ENCODE measurements at places on chromosomes 3 and 15. TPM values are rescaled to one million over a fixed set of nuclear protein-coding genes. Genes with fewer than 3 reads are reported as not detected.

DNA sequence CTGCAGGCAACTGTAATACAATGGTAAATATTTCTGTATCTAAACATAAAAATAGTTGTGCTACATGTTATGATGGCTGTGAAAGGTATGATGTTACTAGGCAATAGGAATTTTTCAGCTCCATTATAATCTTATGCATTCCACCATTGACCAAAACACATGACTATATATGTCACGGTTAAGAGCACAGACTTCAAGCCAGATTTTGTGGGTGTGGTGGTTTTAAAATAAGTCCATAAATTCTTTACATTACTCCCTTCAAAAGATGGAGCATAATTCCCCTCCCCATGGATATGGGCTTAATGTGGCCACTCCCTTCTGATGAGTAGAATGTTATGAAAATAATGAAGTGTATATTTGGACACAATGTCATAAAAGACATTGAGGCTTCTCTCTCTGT, 88.4 kb upstream of the TBC1D5 start:
- DNase-seq = no peak

- DNase-seq = no peak
Observed at GRCh38 chr15:92708635-92709034, 53.1 kb upstream of the FAM174B start.

DNA sequence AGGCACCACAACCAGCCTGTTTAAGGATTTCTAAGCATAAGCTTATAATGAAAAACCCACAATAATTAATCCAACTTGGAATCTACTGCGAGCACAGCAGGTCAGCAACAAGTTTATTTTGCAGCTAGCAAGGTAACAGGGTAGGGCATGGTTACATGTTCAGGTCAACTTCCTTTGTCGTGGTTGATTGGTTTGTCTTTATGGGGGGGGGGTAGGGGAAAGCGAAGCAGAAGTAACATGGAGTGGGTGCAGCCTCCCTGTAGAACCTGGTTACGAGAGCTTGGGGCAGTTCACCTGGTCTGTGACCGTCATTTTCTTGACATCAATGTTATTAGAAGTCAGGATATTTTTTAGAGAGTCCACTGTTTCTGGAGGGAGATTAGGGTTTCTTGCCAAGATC, 15.1 kb downstream of the APOD start:
- no peak for DNase-seq

GRCh38 chr3:126147932-126148683, 32.3 kb downstream of the ALDH1L1 start:
- no peak for DNase-seq

- DNase-seq = no peak
Observed at GRCh38 chr3:130457671-130458070, 59.3 kb upstream of the COL6A6 start.

DNA sequence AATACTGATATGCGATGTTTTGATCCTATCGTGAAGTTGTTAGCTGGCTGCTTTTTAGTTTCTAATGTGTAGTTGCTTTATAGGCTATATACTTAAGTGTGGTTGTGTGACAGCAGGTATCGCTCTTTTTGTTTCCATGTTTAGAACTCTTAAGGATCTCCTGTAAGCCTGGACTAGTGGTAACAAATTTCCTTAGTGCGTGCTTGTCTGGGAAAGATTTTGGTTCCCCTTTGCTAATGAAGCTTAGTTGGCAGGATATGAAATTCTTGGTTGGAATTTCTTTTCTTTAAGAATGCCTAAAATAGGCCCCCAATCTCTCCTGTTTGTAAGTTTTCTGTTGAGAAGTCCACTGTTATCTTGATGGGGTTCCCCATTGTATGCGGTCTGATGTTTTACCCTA, 173.6 kb downstream of the DOCK3 start:
- DNase-seq = no peak

- DNase-seq = no peak
Observed at GRCh38 chr3:34669490-34669889, 871.1 kb downstream of the PDCD6IP start.

Gene NOX5
- 0.20 TPM for total RNA-seq

Gene SCN5A
- total RNA-seq = 0.61 TPM

Gene NR2E3
- 0.83 TPM for total RNA-seq

Gene REC114
- total RNA-seq = not detected

Gene HTR3E
- total RNA-seq = not detected

Gene TM4SF1
- total RNA-seq = 981 TPM
